ENCODE measurements at places on chromosomes 12 and 14. TPM values are rescaled to one million over a fixed set of nuclear protein-coding genes. Genes with fewer than 3 reads are reported as not detected.

DNA sequence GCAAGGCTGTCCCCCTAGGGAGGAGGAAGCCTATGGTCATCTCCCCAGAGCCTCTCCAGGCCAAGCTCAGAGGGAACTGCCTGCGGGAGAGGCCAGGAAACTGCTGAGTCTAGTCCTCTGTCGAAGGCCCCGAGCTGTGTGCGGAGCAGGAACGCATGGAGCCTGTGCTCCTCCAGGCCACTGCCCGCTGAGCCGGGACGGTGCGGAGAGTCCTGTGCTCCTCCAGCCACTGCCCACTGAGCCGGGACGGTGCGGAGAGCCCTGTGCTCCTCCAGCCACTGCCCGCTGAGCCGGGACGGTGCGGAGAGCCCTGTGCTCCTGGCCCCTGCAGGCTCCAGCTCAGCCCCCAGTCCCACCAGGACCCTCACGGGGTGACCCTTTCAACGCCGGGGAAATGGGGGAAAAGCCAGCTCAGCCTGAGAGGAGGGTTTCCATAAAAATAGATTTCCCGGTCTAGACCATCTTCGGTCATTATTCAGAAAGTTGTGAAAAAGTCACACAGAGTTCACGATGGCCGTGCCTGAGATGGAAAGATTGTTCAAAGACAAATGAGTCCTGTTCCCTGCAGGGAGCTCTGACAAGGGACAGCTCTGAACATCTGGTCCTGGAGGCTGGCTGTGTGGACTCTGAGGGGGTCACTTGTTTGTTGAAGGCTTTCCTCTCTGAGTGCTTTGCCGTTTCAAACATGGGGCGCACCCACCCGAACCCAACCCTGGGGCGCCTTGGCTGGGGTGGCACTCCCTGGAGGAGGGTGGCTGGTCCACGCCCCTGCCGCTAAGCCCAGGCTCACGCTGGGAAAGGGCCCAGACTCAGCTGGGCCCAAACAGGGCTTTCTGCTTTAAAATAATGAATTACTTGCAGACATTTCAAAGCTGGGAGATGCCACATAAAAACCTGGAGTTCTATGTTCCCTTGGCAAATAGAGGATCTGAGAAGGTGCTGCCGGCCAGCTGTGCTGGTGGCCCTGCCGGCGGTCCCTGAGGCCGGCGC is 85.5 kb downstream of the ADGRD1 start:
- H3K27me3 ChIP-seq, result no peaks in the 10 kb centered on the region
- no peak for DNase-seq
- no peaks in the 10 kb centered on the region for H3K4me1 ChIP-seq
- no peaks in the 10 kb centered on the region for H3K36me3 ChIP-seq
- H3K27ac ChIP-seq, result no peak overlapping the region

DNA sequence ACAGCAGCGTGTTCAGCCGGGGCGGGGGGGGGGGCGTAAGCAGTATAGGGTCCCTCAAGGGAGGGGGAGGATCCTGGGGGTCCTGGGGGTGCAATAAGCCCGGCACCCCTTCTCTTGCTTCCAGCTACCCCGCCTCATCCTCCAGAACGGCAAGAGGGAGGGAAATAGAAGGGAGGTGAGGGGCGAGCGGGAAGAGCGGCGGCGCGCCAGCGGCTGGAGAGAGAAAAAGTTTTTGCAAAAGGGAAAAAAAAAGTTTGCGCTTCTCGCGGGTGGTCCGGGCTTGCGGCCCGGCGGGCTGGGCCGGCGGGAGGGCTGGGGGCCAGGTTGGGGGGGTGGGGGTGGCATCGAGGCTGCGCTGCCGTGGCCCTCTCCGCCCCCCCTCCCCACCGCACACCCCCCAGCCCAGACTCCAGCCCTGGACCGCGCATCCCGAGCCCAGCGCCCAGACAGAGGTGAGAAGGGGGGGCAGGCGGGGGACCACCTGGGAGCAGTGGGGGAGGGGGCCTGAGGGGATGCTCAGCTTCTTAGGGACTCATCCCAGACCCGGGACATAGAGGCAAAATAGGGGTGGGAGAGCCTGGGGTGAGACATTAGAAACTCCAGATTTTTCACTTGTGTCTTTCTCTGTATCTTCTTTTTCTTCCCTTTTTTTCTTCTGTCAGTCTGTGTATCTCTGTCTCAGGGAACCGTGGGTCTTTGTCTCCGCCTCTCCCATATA is at the start of gene GLI1:
GLI1 (plus strand) TSS at position 36 of the 718 bp plus-strand sequence. CDS start 3,907 bp downstream, outside the sequence.
- DNase-seq, result no peak
- peak within 1 kb of the TSS; percentile 73 for H3K27ac ChIP-seq
- H3K4me3 ChIP-seq, result peak within 1 kb of the TSS; percentile 92
- peaks cover 16% of the 10 kb centered on the region for H3K4me1 ChIP-seq
- no peaks in the 10 kb centered on the region for H3K27me3 ChIP-seq

- no peaks in the 10 kb centered on the region for H3K36me3 ChIP-seq
- H3K4me3 ChIP-seq, result peak overlapping the region; percentile 65
- peaks cover 23% of the 10 kb centered on the region for H3K4me1 ChIP-seq
- H3K27ac ChIP-seq, result peak overlapping the region; percentile 39
- DNase-seq, result no peak
- no peaks in the 10 kb centered on the region for H3K27me3 ChIP-seq
Observed at GRCh38 chr12:105235281-105235731, 668 bp downstream of the APPL2 start.

The THTPA gene
- 26.4 TPM for total RNA-seq

DNA sequence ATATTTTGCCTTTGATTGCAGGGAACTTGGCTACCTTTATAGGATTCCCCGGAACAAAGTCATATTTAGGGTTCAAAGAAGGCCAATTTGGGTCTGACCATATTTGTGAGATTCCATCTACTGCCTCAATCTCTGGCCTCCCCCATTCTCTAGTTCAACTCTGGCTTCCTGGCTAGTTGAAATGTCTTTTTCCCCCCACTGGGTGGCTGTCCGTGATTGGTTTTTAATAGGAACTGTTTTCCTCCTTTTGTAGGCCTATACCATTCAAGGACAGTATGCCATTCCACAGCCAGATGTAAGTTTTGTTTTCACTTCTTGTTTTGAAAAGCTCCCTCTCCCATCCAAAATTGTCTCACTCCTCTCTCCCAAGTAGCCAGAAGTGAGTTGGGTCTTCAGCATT is 13.8 kb downstream of the PCBP2 start:
- peaks cover 10% of the 10 kb centered on the region for H3K4me1 ChIP-seq
- H3K27ac ChIP-seq, result no peak overlapping the region
- no peaks in the 10 kb centered on the region for H3K27me3 ChIP-seq
- peaks cover 99% of the 10 kb centered on the region for H3K36me3 ChIP-seq
- no peak for DNase-seq

Measured in T-cell (primary cell).